Renal cortical epithelial cell (primary cell): ENCODE measurements at places on chromosomes 6 and 20. TPM values are rescaled to one million over a fixed set of nuclear protein-coding genes. Genes with fewer than 3 reads are reported as not detected.
A peak's percentile ranks its signal among the peaks of the same experiment; 100 is the strongest.

Gene RCAN2
- total RNA-seq: 1.6 and 3.1 TPM in 2 replicates

Gene CRISP3
- not detected in 2 replicates for total RNA-seq

Gene BHLHE23
- total RNA-seq: not detected in 2 replicates

- DNase-seq: no peak
Observed at GRCh38 chr20:58838174-58838573, 12.5 kb downstream of the GNAS-AS1 start.

GRCh38 chr20:40900666-40901215, 127.9 kb upstream of the TOP1 start:
- DNase-seq: no peak

- DNase-seq: peak; percentile 9
Observed at GRCh38 chr6:144543006-144543871, 258.1 kb downstream of the UTRN start.

DNA sequence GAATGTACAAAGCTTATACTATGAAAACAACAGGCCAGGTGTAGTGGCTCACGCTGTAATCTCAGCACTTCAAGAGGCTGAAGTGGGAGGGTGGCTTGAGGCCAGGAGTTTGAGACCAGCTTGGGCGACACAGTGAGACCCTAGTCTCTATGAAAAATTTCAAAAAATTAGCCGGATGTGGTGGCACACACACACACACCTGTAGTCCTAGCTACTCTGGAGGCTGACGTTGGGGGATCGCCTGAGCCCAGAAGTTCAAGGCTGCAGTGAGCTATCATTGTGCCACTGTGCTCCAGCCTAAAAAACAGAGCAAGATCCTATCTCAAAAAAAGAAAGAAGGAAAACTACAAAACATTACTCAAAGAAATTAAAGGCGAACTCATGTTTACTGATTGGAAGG, 7.3 kb upstream of the ASF1A start:
- DNase-seq: no peak

DNA sequence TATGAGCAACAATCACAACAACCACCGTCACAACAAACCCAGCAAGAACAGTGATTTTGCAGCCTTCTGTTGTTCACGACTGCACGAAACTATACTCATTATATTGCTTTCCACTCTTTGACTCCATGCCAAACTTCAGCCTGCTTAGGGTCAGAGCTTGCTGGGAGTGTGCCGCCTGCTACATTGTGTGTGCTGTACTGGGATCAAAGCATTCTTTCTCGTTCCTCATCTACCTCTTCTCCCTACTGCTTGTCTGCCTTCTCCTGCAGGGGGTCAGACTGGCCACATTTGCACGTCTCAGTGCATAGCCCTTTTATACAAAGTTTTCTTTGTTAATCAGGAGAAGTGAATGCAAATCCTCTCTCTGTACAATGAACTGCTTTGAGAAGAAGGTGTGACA, 401.6 kb upstream of the CITED2 start:
- DNase-seq: peak; percentile 49

GRCh38 chr6:362231-362923, 29.2 kb upstream of the IRF4 start:
- DNase-seq: no peak

DNA sequence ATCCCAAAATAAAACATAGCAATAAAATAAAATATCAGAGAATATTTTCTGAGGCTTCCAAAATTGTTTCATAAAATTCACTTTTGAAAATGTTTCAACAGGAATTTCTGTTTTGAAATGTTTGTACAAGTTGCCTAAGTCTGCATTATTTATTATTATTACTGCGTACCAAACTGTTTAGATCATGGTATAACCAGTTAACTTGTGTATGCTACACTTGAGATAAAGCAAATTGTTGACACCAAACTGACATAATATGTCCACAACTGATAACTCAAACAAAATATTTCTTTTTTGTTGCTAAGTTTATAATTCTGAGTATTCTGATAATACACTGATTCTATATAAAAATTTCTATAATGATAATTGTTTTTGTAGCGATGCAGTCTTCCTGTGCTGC, 531.8 kb upstream of the EYS start:
- no peak for DNase-seq

DNA sequence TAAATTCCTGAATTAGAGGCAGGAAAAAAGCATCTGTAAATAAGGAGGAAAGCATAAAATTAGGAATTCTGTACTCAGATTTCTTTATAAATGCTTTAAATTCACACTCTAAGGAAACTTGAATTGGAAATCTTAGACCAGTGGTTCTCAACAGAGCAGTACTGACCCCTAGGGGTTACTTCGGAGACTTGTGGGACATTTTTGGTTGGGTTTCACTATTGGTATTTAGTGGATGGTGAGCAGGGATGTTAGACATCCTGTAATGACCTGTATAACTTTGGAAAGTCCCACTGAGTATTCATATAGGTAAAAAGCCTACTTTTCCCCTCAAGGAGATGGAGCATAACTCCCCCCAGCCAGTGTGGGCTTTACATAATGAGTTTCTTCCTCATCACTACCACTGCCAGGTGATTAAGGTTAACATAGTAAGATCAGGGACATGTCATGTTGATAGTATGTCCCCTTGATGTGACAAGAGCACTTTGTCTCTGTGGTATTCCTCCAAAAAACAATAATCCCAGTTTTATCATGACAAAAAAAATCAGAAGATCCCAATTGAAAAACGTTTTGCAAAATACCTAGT, 31.0 kb downstream of the GLO1 start:
- peak; percentile 69 for DNase-seq

DNA sequence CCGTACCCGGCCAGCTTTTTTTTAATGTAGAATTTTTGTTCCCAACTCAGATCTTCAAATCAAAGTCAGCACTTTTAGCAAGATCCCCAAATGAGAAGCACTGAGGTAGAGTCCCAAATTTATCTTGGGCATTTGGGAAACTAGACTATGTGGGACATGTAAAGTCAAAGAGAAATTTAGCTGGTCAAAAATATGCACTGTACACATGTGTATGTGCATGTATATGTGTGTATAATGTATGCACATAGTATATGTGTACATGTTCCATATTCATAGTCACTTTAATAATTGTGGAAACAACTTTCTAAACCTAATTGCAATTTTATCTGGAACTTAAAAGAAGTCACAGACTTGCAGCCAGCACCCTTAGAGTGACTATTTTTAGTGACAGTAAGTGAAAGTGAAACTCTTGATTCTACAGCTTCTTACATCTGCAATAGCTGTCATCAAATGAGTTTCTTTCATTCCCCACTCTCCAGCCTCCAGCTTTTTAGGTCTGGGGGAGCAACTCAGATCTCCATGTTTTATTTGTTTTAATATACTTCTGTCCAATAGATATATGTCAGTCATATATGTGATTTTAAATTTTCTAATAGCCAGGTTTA, 53.6 kb downstream of the CDC40 start:
- peak; percentile 9 for DNase-seq

GRCh38 chr6:42354702-42355101, 97.0 kb downstream of the TRERF1 start:
- no peak for DNase-seq

DNA sequence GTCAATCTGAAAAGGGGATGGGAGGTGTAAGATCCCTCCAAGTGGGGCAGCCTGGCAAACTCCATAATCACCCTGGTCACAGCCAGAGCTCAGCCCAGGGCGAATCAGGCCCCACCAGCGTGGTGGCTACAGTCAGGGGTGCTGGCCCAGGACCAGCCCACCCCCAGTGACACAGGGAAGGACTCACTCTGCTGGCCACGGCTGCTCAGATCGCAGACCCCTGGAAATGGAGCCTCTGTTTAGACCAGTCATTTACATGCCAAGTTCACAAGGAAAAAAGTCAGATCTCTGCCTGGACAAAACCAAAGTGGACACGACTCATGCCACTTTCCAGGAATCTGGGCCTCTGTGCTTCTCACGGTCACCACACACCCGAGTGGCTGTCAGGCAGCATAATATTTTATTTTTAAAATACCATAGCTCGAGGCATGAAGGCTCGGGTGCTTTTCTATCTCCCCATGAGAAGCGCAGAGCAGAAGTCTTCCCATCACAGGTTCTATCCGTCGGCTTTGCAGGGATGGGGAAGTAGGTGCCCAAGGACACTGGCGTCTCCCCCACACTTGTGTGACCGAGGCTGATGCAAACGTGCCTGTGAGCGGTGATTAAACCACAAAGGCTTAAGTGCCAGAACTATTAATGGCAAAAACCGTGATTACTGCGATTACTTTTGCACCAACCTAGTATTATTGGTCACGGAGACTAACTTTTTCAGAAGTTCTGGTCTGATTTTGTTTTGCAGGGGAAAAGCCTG, 13.0 kb downstream of the PXDC1 start:
- DNase-seq: no peak
